ENCODE measurements at places on chromosomes 5 and 9. TPM values are rescaled to one million over a fixed set of nuclear protein-coding genes. Genes with fewer than 3 reads are reported as not detected.

DNA sequence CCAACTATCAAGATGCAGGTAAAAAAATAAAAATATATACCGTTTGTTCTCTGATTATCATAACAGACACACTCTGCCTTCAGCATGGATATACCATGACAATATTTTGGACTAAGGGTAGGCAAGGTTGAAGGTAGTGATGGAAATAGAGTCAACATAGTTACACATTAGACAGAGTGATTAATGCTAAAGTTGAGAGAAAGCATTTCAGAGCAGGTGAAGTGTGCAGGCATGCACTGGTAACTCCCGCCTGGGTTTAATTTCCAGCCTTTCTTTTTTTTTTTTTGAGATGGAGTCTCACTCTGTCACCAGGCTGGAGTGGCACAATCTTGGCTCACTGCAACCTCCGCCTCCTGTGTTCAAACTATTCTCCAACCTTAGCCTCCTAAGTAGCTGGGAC, 458.5 kb downstream of the TLR4 start:
- no peak for DNase-seq

- DNase-seq, result no peak
Observed at GRCh38 chr5:36875051-36875789, 1.3 kb upstream of the NIPBL start.

DNA sequence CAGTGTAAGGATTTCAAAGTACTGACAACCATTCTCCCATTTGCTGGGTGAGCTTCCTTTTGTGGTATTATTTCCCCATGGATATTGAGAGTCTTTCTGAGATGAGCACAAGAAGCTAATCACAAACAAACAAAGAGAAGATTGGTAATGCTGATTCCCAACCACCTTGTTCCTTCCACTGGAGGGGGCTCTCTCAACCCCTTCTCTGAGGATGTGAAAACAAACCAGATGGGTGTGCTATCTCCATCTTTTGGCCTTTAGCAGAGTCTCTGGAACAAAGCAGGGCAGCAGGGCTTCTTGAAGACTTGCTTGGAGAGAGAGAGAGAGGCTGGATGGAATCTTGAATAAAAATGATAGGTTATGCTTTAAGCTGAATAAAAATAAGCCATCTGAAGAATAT, 576.7 kb upstream of the ZNF462 start:
- DNase-seq, result no peak

DNA sequence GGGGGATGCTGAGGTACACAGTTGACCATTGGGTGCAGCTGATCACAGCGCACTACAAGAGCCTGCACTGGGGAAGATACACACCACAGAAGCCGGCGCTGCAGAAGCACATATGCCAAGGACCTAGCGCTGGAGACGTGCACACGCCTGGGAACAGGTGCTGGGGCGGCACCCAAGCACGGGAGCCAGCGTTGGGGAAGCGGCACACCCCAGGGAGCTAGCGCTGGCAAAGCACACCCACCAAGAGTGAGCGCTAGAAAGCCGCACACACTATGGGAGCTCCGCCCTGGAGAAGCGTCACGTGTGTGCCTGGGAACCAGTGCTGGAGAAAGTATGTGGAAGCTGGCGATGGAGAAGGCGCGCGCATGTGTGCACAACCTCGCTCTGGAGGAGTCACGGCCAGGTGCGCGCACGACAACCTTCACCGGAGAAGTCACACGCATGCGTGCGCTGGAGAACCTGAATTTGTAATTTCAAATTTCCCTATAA, 4.5 kb downstream of the FANCC start:
- DNase-seq, result peak; percentile 79

- DNase-seq, result peak; percentile 27
Observed at GRCh38 chr5:175741556-175741955, 83.7 kb downstream of the HRH2 start.

DNA sequence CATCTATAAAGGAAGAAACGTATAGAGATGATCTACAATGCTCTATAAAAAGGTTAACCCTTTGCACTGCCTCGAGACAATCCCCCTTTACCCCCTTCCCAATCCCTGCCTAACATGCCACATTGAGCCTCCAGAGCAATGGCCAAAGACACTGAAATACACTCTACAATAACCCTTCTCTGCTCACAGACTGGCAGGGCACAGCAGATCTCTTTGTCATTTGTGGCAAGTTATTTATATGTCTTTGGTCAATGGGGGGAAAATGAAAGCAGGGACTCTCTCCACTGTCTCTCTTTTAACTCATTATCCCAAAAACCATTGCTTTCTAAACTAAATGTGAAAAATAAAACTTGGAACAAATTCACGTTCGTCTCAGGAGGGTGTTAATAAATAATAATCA, 51.7 kb downstream of the PTCH1 start:
- no peak for DNase-seq

GRCh38 chr9:129575818-129576217, 45.1 kb downstream of the C9orf50 start:
- DNase-seq, result no peak

DNA sequence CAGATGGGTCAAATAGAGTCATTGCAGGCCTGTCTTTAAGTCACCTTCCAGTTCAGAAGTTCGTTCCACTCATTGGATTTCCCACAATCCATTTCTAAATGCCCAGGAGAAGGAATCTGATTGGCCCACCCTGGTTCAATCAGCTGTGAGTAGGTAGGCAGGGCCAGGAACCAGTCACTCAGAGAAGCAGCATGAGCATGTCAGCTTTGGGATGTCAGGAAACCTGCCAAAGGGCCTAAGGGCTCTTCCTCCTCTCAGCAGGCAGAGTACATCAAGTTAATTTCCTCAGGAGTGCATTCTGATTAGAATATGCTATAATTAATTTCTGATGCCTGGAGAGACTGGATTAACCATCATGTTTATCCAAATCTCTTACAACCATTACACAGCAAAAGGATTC, 412.9 kb upstream of the CCNH start:
- no peak for DNase-seq

DNA sequence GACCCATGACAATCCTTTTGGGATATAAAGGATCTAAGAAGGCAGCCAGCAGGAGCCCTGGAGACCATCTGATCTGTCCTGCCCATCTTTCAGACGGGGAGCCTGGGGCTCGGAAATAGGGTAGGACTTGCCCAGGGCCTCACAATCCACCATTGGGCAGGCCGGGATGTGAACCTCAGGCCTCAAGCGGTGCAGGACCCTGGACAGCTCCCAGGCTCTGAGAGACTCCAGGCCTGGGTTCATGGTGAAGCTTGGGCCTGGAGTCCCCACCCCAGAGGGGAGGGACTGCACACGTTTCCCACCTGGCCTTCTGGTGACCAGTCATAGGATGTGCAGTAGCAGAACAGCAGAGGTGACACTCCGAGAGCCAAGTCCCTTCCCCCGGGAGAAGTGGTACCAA, 36.6 kb upstream of the RAPGEF1 start:
- DNase-seq, result no peak

GRCh38 chr5:157345067-157345466, 79.1 kb downstream of the CYFIP2 start:
- DNase-seq, result no peak

- DNase-seq, result no peak
Observed at GRCh38 chr5:96968074-96968473, 32.2 kb downstream of the LNPEP start.

DNA sequence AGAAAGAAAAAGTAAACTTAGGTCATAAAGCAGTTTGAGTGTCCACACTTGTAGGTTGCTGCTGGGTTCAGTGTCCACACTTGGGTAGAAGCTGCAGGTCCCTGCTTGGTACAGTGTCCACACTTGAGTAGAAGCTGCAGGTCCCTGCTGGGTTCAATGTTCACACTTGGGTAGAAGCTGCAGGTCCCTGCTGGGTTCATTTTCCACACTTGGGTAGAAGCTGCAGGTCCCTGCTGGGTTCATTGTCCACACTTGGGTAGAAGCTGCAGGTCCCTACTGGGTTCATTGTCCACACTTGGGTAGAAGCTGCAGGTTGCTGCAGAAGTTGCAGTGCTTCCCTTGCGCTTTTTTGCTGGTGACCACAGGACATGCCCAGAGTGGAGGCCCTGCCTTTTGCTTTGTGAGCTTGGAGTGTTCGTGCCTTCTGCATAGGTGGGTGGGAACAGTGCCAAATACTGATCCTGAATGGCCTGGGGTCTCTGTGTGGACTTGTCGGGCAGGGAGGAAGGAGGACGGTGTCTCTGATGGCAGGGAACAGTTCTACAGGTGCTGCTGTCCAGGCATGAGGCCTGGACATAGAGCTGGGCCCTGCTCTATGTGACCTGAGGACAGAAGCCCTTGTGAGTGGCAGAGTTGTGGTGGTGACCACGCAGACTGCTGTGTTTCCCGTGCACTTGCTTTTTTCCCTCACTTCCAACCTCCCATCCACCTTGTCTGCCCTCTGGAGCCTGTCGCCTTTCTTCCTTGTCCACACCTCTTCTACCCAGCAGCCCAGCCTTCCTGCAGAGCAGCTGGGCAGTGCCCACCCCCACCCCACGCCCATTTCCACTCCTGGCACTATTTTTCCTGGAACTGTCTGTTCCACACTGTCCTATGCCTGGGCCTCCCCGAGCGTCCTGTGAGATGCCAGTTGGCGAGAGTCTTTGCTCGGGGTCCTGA, 120.8 kb downstream of the EHMT1 start:
- DNase-seq, result no peak

- DNase-seq, result no peak
Observed at GRCh38 chr9:126117158-126117425, 209.5 kb upstream of the MVB12B start.

DNA sequence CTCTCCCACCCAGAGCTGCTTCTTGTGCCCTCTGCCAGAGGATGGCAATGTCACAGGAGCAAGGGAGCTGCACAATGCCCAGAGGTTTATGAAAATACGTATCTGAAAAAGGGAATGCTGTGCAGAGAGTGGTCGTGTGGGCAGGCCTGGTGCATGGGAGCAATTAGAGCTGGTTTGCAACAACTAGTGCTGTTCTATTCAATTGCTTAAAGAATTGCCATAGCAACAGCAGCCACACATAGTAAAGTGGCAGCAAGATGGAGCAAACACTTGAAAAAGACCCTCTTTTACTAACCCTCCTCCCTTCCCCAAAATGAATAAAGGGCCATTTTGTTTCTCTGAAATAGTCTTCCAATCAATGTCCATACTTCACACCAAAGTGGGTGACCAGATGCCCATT, 166.3 kb downstream of the CRB2 start:
- DNase-seq, result no peak

DNA sequence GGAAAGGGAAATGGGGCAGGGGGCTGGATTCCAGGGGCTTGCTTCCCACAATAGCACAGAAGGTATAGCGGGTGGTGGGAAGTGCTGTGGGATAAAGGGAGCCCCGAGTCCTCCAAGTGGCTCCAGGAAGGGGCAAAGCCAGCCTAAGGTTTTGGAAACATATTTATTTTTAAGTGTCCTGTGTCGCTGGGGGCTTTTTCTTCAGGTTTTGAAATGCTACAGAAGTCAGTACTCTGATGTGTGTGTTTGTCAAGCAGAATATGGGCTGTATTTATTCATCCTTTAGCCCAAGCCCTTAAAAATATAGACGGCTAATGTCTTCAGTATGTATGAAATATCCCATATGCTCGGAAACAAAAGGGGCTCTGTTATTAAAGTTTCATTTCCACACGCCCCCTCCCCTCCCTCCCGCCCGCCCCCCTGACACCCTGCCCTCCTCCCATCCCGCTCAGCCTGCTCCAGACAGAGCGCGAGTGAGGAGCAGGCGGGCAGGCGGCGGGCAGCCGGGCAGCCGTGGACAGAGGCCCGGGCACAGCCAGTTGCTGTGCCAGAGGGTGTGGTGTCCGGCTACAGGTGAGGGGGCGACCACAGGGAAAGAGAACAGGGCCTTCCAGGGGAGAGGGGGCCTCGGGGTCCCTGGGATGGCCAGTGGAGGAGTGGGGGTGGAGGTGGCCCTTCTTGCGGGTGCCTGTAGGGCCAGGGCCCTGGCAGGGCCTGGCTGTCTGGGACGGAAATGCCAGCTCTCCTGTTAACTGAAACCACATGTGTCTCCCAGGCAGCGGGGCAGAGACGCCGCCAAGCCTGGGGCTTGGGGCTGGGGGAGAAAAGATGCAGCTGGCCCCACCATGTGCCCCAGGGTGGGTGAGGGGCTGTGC, 39.6 kb upstream of the SYNPO start:
- DNase-seq, result no peak

- no peak for DNase-seq
Observed at GRCh38 chr5:58706736-58707135, 123.9 kb downstream of the RAB3C start.

DNA sequence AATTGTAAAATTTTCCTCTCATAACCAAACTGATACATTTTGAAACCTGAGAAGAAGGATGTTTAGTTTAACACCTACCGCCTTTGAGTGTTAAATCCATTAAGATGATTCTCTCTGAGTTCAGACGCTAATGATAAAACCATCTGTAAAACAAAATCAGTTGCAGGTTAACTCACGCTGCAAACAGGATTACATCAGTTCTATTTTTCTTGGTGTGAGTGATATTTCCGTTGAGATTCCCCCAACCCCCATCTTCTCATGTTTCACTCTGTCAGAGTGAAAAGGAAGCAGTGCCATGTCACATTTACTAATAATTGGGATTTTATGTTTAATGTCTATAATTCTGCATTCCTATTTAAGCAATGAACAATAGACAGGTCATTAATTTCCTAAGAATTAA, 146.5 kb downstream of the FANCC start:
- no peak for DNase-seq

DNA sequence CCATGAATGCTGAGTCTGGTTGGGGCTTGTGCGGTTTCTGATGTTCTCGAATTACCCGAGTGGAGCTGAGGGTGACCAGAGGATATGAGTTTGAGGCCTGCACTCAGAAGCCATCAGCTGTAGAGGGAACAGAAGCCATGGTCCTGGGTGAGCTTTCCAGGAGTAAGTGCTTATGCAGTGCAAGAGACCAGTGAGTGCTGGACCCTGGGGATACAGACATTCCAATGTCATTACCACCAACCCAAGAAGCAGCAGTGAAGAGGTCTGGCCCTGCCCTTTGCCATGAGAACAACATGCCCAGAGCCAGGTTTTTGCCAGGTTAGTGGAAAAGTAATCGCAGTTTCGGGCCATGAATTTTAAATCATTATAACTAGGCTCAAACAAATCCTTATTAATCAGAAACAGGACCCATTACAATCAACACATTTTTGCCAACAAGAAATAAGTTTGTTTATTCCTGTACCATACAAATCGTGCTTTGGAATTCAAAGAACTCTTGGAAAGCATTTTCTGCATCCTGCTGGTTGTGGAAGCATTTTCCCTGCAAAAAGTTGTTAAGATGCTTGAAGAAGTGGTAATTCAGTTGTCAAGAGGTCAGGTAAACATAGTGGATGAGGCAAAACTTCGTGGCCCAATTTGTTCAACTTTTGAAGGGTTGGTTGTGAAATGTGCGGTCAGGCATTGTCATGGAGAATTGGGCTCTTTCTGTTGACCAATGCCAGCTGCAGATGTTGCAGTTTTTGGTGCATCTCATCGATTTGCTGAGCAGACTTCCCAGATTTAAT, 154.6 kb downstream of the SYK start:
- DNase-seq, result no peak

- no peak for DNase-seq
Observed at GRCh38 chr5:143284002-143284401, 119.5 kb downstream of the NR3C1 start.

FRMPD1 gene
- total RNA-seq, result 0.36 TPM

IL4 gene
- total RNA-seq, result not detected

HTR4 gene
- total RNA-seq, result 0.29 TPM

GABRA6 gene
- not detected for total RNA-seq
